ENCODE measurements at places on chromosomes 6 and 20. TPM values are rescaled to one million over a fixed set of nuclear protein-coding genes. Genes with fewer than 3 reads are reported as not detected.

The QRSL1 gene
- total RNA-seq: 15.5 TPM

The OCSTAMP gene
- total RNA-seq: not detected

The SYNDIG1 gene
- total RNA-seq: 10.7 TPM

The SMIM29 gene
- total RNA-seq: 10.0 TPM

The MOXD1 gene
- 209 TPM for total RNA-seq

The DDO gene
- total RNA-seq: 2.7 TPM

The RGS17 gene
- total RNA-seq: 0.82 TPM

The EYS gene
- total RNA-seq: 0.99 TPM

The HCRTR2 gene
- 0.76 TPM for total RNA-seq

The HLA-DRA gene
- 136 TPM for total RNA-seq

The RSPO4 gene
- total RNA-seq: 0.23 TPM

The GFRA4 gene
- total RNA-seq: not detected

Measured in metanephros (tissue), 2 donors.